ENCODE measurements at places on chromosomes 11 and 22.

DNA sequence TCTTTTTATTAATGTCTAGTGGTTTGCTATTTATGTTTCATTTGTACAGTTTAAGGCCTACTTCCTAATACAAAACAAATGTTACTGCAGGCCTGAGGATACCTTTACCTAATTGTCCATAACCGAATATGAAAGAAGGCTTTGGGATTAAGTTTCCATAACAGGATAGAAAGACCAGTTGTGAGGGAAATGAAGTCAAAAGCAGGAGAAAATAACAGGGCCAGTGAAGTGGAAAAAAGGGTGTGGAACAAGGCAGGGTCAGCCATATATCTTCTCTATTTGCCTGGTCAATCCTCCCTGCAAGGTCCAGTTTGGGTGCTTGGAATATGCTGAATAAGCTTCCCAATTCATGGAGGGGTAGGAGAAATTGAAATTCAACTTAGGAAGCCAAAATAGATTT is 211.5 kb downstream of the SWAP70 start:
- no peak for DNase-seq

- DNase-seq, result no peak
Measured at GRCh38 chr11:111532365-111532709, 8.2 kb upstream of the LAYN start.

- no peak for DNase-seq
Measured at GRCh38 chr11:65279741-65280440, 18.1 kb downstream of the POLA2 start.

DNA sequence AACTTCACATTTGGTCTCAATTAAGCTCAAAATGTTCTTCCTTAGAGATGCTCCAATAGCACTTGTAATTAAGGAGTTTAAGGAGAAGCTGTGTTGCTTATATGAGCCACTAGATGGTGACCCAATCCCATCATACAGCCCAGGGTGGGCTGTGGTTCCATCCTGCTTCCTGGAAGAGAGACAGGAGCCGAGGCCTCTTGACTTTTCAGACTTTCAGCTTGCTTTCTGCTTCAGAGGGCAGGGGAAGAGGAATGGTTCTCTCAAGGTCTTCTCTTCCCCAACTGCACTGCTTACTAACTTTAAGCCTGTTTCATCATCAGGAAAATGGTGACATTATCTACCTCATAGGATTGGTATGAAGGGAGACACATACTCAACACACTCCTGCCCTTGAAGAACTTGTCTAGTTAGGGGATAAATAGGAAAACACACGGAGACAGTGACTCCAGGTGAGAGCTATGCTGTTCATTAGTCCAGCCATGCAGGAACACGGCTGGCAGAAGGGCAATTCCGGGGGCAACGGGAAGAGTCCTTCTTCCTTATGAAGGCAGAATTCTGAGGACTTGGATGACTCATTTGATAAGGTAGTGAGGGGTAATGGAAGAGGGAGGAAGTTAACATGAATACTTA is 20.1 kb downstream of the TMEM218 start:
- DNase-seq, result no peak
